ENCODE measurements at places on chromosomes 7 and 10.

DNA sequence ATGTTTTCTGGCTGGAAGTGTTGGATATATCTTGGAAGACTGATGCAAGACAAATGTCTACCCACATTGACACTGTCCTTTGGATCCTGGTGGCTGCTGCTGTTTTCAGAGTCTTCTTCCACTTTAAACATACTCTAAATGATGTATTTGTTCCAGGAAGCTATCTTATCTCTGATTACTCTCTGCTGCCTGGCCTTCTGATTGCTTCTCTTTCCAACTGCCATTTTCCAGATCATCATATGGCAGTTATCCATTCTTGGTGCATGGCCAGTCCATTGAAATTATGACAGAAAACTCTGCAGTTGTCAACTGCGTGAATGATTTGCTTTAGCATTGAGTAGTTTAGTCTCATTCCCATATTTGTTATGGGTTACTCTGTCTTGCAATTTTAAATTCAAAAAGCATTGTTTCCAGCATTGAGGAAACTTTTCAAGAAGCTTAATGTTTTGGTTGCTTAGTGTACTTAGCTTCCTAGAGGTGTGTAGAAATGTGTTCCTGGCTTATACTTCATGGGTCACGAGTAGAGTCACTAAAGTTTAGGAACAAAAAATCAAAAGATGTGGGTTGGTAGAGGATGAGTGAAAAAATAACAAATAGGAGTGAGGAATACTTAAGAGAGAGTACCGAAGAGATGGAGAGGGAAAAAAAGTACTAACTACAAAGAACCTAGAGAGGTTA is 268.3 kb upstream of the MTPN start:
- DNase-seq, result no peak

GRCh38 chr10:58994226-58995057 is 182.0 kb upstream of the PHYHIPL start:
- no peak for DNase-seq

DNA sequence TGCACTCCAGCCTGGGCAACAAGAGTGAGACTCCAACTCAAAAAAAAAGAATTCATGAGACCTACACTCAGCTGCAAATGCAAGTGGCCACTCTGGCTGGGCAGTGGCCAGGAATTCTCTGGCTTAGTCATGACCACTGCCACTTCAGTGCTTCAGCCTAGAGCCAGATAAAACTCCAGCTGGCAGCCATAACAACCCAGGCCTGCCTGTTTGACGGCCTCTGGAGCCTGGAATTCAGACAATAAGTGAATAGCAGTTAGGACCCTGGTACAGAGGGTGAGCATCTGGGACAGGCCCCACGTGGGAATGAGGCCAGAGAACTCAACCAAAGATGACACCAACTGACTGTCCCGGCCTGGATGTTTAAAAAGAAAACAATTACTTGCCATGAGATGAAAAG is 18.9 kb downstream of the RCC1L start:
- DNase-seq, result peak; percentile 35

DNA sequence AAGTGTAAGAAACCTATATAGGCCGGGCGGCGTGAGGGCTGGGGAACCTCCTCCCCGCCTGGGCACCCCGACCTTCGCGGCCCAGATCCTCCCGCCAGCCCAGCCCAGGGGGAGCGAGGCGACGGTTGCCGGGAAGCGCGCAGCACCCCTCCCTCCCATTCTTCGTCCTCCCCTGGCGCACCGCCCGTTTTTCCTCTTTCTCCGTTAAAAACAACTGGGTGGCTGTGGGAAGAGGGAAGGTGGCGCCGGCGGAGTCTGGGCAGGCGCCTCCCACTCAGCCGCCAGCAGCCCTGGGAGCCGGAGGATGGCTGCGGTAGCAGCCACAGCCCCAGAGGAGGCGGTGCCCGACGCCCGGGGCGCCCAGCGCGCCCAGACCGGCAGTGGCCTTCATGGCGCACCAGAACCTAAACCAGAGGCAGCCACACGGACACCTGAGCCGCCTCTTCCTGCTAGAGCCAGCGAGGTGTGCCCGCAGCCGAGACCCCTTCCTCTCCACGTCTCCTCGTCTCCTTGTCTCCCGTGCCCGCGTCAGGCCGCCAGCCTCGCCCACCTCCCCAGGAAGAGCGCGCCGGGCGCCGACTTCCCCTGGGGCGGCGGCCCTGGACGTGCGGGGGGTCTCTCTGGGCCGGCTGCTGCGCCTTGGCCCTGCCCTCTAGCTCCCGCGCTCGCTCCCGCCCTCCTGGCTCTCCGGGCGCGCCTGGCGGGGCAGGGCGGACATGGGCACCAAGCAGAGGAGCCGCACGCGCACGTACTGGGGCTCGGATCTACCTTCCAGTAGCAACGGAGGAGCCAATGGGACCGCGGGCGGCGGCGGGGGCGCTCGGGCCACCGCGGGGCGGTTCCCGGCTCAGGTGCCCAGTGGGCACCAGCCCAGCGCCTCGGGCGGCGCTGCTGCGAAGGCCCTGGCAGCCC is 32.8 kb upstream of the SFTPD start:
- DNase-seq, result no peak

GRCh38 chr10:16644146-16644545 is 122.5 kb upstream of the C1QL3 start:
- DNase-seq, result peak; percentile 19

DNA sequence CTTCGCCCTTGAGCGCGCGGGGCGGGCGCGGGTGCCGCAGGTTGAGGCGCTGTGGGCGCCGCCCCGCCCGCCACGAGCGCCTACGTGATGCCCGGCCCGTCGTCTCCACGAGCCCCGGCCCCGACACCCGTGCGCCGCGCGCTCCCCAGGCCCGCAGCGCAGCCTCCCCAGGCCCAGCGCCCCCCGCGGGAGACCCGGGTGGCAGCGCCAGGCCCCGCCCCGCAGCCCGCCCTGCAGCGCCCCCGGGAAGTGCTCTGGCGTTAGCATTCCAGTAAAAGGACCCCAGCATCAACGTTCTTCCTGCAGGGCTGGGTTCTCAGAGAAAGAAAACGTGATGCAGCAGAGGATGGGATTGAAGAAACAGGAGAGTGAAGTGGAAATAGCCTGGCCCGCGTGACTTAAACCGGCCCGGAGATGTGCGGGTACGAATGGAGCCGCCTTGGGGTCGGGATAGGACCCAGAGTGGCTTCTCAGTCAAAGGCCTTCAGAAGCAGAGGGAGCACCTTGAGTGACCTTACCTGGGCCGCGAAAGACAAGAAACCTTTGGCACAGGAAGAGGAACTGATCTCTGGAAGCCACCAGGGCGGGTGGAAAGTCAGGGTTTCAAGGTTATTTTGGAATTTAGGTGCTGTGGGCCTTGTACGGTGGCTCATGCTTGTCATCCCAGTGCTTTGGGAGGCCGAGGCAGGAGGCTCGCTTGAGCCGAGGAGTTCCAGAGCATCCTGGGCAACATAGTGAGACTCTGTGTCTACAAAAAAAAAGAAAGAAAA is 1.8 kb downstream of the PFKP start:
- no peak for DNase-seq

DNA sequence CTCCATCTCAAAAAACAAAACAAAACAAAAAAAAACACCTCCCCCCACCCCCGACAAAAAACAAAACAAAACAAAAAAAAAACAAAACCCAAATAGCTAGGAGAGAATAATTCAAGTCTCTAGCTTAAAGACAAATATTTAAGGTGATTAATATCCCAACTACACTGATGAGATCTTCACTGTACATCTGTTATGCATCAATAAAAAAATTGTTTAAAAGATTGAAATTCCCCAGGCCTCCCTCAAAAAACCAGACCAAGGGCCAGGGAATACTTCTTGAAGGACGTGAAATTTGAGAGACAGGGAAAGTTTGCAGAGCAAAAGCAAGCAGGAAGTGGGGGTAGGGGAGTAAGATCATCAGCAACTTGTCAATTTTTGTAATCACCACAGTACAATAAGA is 232.6 kb downstream of the REEP3 start:
- DNase-seq, result no peak

DNA sequence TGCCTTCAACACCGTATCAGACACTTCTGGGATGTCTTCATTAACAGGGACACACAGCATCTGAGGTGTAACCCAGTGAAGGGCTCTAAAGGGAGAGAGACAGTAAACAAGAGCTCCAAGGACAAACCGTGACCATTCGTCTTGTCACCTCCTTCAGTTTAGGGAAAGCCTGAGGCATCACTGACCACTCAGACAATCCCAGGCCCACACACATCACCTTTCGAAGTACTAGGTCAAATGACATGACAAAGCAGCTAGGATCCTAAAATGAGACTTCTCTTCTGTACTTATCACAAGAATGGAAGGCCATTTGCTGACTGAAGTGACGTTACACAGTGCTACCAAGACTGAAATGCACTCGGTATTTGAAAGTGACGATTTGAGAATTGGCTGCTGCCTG is 200.7 kb upstream of the KCTD7 start:
- no peak for DNase-seq

DNA sequence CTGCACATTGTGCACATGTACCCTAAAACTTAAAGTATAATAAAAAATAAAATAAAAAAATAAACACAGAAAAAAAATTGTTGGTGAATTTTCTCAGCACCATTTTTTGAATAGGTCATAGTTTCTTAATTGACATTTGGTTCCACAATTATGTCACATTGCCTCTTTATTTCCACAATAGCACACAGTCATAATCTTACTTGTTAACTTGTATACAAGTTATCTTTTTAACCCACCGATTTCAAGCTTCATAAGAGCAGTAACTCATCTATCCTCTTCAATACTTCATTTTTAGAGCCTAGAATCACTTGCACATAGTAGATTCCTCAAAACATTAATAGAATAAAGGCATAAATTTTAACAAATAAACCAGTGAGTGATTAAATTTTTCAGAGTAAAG is 1425.1 kb upstream of the LRRTM3 start:
- no peak for DNase-seq

DNA sequence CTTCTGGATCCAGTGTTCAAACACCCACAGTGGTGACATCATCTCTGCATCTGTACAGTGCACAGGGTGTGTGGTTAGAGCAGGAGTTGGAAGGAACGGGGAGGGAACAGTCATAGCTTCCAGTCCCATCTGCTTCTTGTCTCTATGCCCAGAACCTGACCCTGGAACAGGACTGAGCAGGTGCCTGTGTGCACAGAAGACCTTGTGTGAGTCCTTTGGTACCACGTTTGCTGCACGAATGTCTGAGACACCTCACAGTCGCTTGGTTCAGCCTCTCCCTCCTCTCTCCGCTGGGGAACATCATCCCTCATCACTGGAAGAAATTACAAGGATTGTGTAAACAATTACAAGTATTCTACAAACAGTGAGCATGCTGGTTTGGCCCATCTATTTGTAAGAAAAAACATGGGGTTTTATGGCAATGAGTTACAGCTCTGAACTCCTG is 243.0 kb upstream of the KLF6 start:
- DNase-seq, result no peak

DNA sequence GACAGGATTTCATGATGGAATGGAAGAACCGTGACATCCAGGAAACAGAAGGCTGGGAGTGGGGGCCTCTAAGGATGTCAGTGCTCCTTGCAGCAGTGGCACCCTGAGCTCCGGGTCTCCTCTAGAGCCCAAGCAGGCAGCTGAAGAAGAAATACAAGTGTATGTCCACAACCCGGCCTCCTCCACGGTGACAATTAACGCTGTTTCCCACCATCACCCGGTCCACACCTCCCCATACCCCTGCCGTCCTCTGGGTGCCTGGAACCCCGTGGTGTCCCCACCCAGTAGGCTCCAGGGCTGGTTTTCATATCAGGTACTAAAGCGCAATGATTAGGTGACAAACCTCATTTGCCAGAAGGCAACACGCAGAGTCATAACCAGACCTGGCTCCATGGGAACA is 30.3 kb downstream of the GRID1 start:
- DNase-seq, result no peak

DNA sequence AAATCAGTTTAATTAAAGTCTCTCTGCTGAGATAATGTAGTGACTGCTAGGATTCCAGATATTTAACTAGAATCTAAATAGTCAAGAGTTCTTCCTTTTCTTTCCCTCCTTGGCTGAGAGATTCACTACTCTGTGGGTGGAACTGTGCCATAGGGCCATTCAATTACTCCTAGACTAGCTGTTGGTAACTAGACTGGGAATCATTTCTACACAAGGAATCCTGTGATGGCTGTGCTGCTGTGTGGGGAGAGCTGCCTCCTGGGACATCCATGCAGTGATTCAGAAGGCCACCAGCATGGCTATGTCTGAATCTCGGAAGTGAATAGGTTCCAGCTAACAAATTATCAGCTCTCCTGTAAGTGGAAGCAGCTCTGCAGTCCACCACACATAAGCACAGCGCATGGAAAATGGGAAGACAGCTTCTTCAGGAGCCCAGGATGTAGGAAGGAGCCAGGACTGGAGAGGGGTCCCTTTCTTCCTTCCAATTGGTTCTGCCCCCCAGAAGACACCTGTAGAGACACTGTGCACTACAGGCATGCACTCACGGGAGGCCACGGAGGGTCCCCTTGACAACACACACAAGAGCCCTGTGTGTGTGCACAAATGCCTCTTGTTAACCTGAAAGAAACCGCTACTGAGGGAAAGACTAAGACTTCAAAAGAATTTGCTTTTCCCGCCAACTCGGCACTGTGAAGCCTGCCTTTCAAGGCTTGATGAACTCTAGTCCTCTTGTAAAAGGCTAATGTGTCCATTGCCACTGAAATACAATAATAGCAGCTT is 66.5 kb downstream of the SCRN1 start:
- DNase-seq, result no peak

DNA sequence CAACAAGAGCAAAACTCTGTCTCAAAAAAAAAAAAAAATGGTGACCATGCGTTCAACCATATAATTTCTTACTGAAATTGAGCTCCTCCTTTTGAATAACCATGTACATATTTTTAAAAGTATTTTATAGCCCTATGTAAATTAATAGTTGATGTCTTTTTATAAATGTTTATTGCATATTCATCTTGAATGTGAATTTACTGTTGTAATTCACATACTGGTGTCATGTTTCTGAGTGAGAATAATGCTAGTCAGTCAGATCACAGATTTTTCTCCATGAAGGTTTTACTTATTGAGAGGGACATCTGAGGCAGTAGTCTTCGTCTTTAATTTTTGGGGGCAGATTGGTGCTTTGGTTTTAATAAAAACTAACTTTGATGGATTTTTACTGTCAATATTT is 112.2 kb downstream of the SVOPL start:
- DNase-seq, result no peak

- no peak for DNase-seq
These were observed 465.1 kb downstream of the ATRNL1 start for GRCh38 chr10:115558252-115558651.

DNA sequence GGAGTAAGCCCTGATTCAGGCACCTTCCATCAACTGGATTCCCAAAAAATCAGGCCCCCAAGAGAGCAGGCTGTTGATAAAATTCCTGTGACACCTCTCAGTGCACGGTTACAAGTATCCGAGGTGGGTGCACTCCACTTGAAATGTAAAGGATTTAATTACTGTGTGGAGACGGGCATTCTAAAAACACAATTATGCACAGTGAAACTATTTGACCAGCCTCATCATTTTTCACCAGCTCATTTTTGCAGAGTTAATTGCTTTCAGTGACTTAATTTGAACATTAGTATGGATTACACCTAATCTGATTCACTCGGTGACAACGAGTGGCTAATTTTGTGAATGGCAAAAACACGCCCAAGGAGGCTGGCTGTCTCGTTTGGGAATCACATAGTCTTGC is 2.3 kb downstream of the FOXL3 start:
- no peak for DNase-seq

Data from skeletal muscle cell (primary cell).